A549 treated with CORT108297 at 1 μM for 4 hours (cell line): ENCODE measurements at places on chromosomes 13 and 19. TPM values are rescaled to one million over a fixed set of nuclear protein-coding genes. Genes with fewer than 3 reads are reported as not detected.

GZMM gene
- 0.15 to 0.57 TPM (median 0.36 TPM) in 5 replicates for total RNA-seq

SSC5D gene
- 0.45 to 1.3 TPM (median 0.81 TPM) in 5 replicates for total RNA-seq

SHKBP1 gene
- 102 to 155 TPM (median 145 TPM) in 5 replicates for total RNA-seq

FPR1 gene
- total RNA-seq = 0.07 to 0.31 TPM (median 0.08 TPM) in 4 of 5 replicates, not detected in the other

MYO16 gene
- 0.03 to 0.07 TPM (median 0.05 TPM) in 5 replicates for total RNA-seq

THAP8 gene
- total RNA-seq = 5.2 to 8.2 TPM (median 7.8 TPM) in 5 replicates

VSTM1 gene
- total RNA-seq = 0.36 to 0.93 TPM (median 0.50 TPM) in 5 replicates

ZNF135 gene
- total RNA-seq = not detected in 5 replicates

SMIM44 gene
- not detected in 5 replicates for total RNA-seq

UBE2L5 gene
- total RNA-seq = not detected in 5 replicates

CACNG6 gene
- 8.5 to 13.8 TPM (median 13.2 TPM) in 5 replicates for total RNA-seq

CBARP gene
- total RNA-seq = 2.3 to 4.9 TPM (median 4.5 TPM) in 5 replicates

STRN4 gene
- 70.2 to 98.6 TPM (median 92.3 TPM) in 5 replicates for total RNA-seq

REEP6 gene
- total RNA-seq = 3.8 to 5.7 TPM (median 5.2 TPM) in 5 replicates

GAPDHS gene
- not detected in 5 replicates for total RNA-seq

C19orf67 gene
- total RNA-seq = not detected in 5 replicates

ZNF154 gene
- total RNA-seq = not detected in 5 replicates

CEACAM20 gene
- total RNA-seq = 0.05 to 0.08 TPM (median 0.06 TPM) in 5 replicates

PRR20B gene
- total RNA-seq = not detected in 5 replicates

ZNF813 gene
- 0.17 to 0.33 TPM (median 0.25 TPM) in 5 replicates for total RNA-seq

ALKBH6 gene
- total RNA-seq = 24.0 to 27.0 TPM (median 26.6 TPM) in 5 replicates

EDDM13 gene
- not detected in 5 replicates for total RNA-seq

NLRP4 gene
- total RNA-seq = not detected in 5 replicates
